ENCODE measurements at places on chromosomes 7 and 10.
A peak's percentile ranks its signal among the peaks of the same experiment; 100 is the strongest.

- DNase-seq = no peak
Measured at GRCh38 chr10:119625570-119626280, 25.5 kb upstream of the BAG3 start.

DNA sequence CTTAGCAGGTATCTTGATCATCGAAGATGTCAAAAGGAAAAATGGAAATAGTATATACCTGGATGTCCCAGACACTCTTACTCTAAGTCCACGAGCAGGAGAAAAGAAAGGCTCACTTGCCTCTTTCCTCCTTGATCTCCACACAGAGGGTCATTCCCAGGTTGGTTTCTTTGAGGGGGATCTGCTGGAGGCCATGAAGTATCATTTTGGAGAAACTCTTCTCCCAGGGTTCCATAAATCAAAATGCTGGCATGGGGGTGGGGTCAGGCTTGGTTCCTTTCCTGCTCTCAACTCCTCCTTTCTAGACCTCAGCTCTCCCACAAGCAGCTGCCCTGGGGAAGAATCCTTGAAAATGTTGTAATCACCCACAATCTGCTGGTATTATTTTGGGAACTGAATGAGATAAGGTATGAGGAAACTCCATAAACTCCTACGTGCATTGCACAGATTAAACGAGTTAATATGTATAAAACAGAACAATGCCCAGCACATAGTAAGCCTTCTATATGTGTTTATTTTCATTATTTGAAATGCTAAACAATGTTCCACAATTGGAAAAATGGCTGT, 54.4 kb downstream of the PRKCQ start:
- DNase-seq = no peak

DNA sequence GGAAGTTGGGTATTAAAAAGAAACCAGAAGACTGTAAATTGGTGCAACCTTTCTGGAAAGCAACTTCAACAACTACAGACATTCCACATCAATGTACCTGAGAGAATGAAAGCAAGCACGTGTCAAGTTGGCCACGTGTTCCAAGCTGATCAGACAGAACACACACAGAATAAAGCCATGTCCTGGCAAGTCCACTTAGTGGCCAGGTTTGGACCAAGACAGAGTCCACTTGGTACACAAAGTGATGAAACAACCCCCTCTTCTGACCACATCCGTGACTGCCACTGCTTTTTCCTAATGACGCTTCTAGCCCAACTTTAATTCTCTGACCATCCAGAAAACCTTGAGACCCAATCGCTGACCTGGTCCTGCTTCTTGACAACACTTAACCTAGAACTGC, 109.4 kb downstream of the ABLIM1 start:
- DNase-seq = peak; percentile 41

GRCh38 chr7:30321882-30322192, 37.4 kb downstream of the ZNRF2 start:
- DNase-seq = no peak

DNA sequence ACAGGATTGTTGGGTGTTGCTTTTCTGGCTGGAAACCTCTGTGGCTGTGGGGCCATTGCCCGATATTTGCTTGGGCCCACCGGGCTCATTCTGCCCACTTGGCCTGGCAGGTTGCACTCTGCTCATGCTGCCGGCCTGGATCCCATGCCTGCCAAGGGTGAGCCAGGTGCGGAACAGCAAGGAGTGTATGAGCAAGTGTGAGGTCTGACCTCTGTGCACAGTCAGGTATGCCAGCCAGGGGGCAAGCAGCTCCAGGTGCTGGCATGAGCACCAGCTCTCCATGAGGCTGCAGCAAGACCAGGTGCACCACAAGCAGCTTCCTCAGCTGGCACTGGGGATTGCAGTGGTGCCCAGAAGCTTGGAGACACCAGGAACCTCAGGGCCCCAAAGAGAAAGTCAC, 65.4 kb upstream of the KIF5B start:
- no peak for DNase-seq

- no peak for DNase-seq
Measured at GRCh38 chr10:28922861-28923260, 245.5 kb downstream of the BAMBI start.

- peak; percentile 74 for DNase-seq
Measured at GRCh38 chr7:151007469-151007898, 16.7 kb downstream of the NOS3 start.

GRCh38 chr10:97570146-97570788, 2.3 kb upstream of the ANKRD2 start:
- no peak for DNase-seq

- no peak for DNase-seq
Measured at GRCh38 chr7:50369143-50370026, 64.9 kb downstream of the IKZF1 start.

DNA sequence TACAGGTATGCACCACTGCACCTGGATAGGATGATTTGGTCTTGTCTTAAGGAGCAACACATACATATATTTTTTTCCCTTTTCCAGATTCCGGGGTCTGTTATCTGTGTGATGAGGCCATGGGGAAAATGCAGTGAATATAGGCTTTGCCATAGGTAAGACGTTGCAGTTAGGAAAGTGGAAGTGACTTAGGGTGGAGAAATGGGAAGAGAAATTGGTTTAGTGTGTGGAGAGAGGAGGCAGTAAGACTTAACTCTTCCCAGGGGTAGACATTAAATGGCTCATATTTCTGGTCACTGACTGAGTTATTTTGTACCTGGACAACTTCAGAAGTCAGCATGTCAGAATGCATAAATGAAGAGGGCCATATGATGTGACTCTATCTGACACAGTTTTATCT, 66.7 kb downstream of the PFKFB3 start:
- no peak for DNase-seq

- no peak for DNase-seq
Measured at GRCh38 chr7:69399401-69399800, 198.9 kb upstream of the AUTS2 start.

GRCh38 chr7:11461946-11462345, 370.1 kb downstream of the THSD7A start:
- no peak for DNase-seq

- DNase-seq = no peak
Measured at GRCh38 chr7:103148131-103148993, 537 bp downstream of the NAPEPLD start.

- no peak for DNase-seq
Measured at GRCh38 chr7:136050462-136050847, 73.3 kb upstream of the MTPN start.

- DNase-seq = no peak
Measured at GRCh38 chr10:25896421-25896820, 37.6 kb upstream of the MYO3A start.

- peak; percentile 66 for DNase-seq
Measured at GRCh38 chr10:93160829-93161228, 87.1 kb downstream of the CYP26A1 start.

- peak; percentile 62 for DNase-seq
Measured at GRCh38 chr7:4797858-4798705, 22.7 kb downstream of the AP5Z1 start.

DNA sequence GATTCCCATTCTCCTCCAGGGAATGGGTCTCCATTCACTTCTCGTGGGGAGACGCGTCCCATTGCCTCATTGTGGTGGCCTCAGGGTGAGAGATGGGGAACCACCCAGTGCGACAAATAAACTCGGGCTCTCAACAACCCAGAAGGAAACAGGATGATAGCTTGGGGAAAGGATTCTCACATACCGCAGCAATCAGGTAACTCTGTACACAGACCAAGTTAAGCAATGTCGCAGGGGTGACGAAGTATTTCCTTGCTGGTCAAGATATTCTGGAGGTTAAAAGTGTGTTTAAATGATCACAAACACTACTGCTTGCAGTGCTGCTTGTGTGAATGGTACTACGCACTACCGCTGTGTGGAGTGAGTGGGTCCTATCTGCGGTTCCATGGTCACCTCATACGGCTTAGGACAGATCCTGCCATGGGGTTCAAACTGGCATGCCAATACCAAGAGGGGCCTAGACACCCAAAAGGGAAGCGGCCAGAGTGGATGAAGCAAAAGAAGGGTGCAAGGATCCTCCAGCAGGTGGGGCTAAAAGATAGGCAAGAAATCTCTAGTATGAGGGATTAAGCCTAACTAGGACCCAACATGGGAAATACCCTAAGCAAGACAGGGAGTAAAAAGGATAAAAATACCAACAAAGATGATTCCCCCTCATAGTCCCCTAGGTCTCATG, 143.8 kb upstream of the TMEM106B start:
- DNase-seq = no peak

GRCh38 chr7:105975770-105976417, 12.8 kb downstream of the CDHR3 start:
- DNase-seq = no peak

GRCh38 chr10:61961278-61961677, 59.8 kb downstream of the ARID5B start:
- no peak for DNase-seq

- DNase-seq = no peak
Measured at GRCh38 chr10:71216363-71216695, 4.0 kb downstream of the UNC5B start.

DNA sequence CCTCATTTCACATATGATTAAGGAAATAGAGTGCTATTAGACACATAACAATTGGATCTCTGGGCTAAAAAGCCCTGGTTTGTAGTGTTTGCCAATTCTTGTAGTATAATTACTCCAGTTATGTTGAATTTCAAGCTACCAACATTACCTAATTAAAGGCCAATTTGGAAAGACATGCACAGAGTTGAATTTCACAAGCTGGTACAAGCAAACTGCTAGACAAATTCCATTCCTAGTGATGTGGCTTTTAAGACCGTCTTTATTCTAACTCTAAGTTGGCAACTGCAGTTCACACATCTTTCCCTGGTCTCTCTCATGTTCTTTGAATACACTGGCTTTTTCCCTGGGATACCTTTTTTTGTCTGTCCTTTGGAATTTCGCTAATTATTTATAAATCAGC, 384.1 kb upstream of the CNTNAP2 start:
- DNase-seq = no peak

DNA sequence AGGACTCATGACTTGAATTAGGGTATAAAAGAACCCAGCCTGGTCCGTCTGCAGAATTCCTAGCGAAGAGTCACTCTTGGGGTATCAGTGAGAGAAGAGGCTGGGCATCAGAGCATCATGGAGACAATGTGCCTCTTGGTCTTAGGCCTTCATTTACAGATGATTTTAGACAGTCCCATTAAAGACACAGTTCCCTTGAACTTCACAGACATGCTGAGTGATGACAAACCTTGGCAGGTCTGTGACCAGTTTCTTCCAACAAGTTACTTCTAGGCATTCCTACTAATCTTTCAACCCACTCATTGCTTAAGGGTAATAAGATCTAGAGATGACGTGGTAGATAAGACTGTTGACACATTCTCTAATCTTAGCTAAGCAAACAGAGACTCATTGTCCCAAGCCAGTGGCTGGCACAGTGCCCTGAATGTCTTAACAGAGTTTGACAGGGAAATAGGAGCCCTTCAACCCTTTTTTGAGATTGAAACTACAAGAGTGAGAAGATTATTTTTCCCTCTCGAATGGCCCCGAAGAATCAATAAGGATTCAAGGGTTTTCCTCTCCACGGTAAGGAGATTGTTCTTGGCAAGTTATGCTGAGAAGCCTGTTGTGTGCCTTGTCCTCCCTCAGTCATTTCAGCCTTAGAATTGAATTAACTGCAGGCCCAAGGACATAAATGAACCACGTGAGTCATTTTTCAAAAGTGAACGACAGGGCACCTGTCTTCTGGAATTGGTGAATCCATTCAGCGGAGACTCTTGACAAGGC, 281.1 kb downstream of the CCDC3 start:
- DNase-seq = no peak

- DNase-seq = no peak
Measured at GRCh38 chr7:35553519-35553918, 141.4 kb downstream of the HERPUD2 start.

- no peak for DNase-seq
Measured at GRCh38 chr10:88840881-88841280, 10.8 kb downstream of the ANKRD22 start.

GRCh38 chr10:86650151-86650550, 4.2 kb upstream of the OPN4 start:
- DNase-seq = no peak

- DNase-seq = no peak
Measured at GRCh38 chr7:127822822-127823508, 171.0 kb downstream of the SND1 start.

- DNase-seq = no peak
Measured at GRCh38 chr7:147308539-147308938, 1191.9 kb downstream of the CNTNAP2 start.

GRCh38 chr7:116447436-116447835, 52.1 kb upstream of the CAV2 start:
- no peak for DNase-seq
